Smooth muscle cell of bladder (primary cell): ENCODE measurements at places on chromosomes 1 and 21. TPM values are rescaled to one million over a fixed set of nuclear protein-coding genes. Genes with fewer than 3 reads are reported as not detected.

Gene KRTAP12-4
- not detected in 2 replicates for total RNA-seq

Gene TATDN3
- total RNA-seq: 16.8 and 20.1 TPM in 2 replicates

Gene TSNAX
- total RNA-seq: 39.3 and 40.1 TPM in 2 replicates

Gene ARHGEF10L
- 11.1 and 15.1 TPM in 2 replicates for total RNA-seq

Gene USH2A
- under 0.01 TPM in 2 replicates for total RNA-seq

Gene NTMT2
- total RNA-seq: not detected in 2 replicates

Gene LRRC38
- total RNA-seq: 0.09 and 0.28 TPM in 2 replicates

Gene ELAVL4
- under 0.01 TPM in 2 replicates for total RNA-seq

Gene MAP1LC3C
- 0.14 and 0.18 TPM in 2 replicates for total RNA-seq

Gene FCRL2
- total RNA-seq: not detected in 2 replicates

Gene LAMB3
- 7.1 and 9.3 TPM in 2 replicates for total RNA-seq

Gene TBX19
- 0.43 and 0.74 TPM in 2 replicates for total RNA-seq

Gene FCN3
- not detected in 2 replicates for total RNA-seq

Gene SIPA1L2
- total RNA-seq: 17.2 and 19.2 TPM in 2 replicates

Gene KLF17
- under 0.01 and 0.09 TPM in 2 replicates for total RNA-seq
